ENCODE measurements at places on chromosomes 12 and 14. TPM values are rescaled to one million over a fixed set of nuclear protein-coding genes. Genes with fewer than 3 reads are reported as not detected.

TSPAN8 gene
- total RNA-seq = 71.0 TPM

SLCO1B3 gene
- not detected for total RNA-seq

SYNDIG1L gene
- total RNA-seq = not detected

DNA sequence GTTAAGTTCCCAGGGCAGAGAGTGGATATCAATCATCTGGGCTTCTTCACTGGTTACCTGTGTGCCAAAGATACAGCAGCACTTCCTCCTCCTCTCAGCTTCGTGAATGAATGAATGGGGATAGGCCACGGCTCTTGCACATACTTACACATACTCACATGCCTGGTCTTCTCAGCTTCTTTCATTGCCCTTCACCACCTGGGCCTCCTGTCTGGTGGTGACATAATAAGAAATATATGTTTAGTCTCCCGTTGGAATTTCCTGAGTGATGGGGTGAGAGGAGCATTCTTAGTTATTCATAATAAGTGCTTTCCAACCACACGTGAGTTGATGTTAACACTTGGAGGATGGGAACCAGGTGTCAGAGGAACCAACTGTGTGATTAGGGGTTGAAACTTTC lies 268.1 kb upstream of the RMST start:
- no peak for DNase-seq

- no peak for DNase-seq
Observed at GRCh38 chr12:116299064-116299463, 21.6 kb upstream of the MED13L start.

- DNase-seq = no peak
Observed at GRCh38 chr14:50936882-50937281, 7.4 kb downstream of the PYGL start.

DNA sequence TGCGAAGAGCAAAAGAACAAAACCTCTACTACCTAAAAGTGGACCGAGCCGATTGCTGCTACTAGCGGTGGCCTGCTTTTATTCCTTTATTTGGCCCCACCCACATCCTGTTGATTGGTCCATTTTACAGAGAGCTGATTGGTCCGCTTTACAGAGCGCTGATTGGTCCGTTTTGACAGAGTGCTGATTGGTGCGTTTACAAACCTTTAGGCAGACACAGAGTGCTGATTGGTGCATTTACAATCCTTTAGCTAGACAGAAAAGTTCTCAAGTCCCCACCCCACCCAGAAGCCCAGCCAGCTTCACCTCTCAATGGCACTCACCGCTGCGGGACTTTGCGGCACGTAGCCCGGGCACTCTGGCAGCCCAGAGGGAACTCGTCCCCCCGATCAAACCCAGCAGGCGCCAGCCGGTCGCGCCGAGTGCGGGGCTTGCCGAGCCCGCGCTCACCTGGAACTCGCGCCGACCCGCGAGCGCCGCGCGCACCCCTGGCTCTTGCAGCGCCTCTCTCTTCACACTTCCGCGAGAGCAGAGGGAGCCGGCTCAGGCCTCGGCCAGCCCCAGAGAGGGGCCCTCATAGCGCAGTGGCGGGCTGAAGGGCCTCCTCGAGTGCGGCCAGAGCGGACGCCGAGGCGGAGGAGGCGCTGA lies 8.7 kb upstream of the FGD4 start:
- no peak for DNase-seq

GRCh38 chr12:113720629-113721028 lies 245.5 kb downstream of the RBM19 start:
- no peak for DNase-seq

GRCh38 chr14:54369343-54369742 lies 27.5 kb upstream of the CDKN3 start:
- DNase-seq = no peak

GRCh38 chr14:90294872-90295271 lies 36.9 kb downstream of the NRDE2 start:
- no peak for DNase-seq

GRCh38 chr14:51612449-51612848 lies 39.3 kb upstream of the FRMD6 start:
- no peak for DNase-seq

GRCh38 chr12:6605421-6606330 lies 1.5 kb downstream of the CHD4 start:
- DNase-seq = no peak

GRCh38 chr12:122836027-122836921 lies 1.0 kb downstream of the HIP1R start:
- peak; percentile 84 for DNase-seq

GRCh38 chr12:76641073-76641472 lies 81.5 kb upstream of the OSBPL8 start:
- no peak for DNase-seq

- DNase-seq = no peak
Observed at GRCh38 chr14:87018294-87018693, 974.7 kb downstream of the GALC start.

- no peak for DNase-seq
Observed at GRCh38 chr12:48894271-48894670, 28.6 kb upstream of the RND1 start.

DNA sequence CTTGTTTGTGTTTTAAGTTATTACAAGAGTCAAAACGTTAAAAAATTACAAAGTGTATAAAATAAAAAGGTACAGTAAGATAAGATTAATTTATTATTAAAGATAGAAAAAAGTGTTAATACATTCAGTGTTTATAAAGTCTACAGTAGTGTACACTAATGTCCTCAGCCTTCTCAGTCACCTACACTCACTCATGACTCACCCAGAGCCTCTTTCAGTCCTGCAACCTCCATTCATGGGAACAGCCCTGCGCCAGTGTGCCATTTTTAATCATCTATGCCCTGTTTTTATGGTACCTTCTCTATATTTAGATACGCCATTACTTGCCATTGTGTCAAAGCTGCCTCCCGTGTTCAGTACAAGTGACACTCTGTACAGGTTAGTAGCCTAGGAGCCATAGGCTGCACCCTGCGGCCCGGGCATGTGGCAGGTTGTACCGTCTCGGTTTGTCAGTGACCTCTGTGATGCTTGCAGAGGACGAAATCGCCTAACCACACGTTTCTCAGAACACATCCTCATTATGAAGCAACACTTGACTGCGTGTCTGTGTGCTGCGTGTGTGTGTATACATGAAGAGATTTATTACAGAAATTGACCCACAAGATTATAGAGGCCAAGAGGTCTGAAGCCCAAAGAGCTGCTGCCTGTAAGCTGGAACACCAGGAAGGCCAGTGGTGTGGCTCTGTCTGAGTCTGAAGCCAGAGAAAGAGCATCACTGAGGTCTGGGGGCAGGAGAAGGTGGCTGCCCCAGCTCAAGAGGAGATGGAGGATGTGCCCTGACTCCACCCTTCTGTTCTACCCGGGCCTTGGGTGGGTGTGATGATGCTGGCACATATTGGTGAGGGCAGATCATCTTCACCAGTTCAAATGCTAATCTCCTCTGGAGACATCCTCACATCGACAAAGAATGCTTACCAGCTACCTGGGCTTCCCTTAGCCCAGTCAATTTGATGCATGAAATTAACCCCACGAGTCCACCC lies 116.6 kb upstream of the C14orf180 start:
- DNase-seq = no peak

DNA sequence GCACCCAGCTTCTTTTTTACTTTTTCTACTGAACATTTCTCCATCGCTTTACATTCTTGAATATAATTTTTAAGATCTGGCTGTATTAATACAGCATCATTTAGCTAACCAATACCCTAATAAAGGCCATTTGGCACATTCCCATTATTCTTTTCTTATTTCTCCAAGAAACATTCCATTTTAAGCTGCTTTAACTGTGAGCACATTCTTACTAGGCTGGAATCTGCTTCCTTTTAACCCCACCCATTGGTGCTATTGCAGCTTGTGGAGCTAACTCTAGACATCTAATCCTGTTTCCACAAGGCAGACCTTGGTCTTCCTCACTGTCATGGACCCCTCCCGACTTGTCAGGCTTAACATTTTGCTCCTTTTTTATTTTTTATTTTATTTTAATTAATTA lies 15.2 kb downstream of the CALM1 start:
- DNase-seq = no peak

DNA sequence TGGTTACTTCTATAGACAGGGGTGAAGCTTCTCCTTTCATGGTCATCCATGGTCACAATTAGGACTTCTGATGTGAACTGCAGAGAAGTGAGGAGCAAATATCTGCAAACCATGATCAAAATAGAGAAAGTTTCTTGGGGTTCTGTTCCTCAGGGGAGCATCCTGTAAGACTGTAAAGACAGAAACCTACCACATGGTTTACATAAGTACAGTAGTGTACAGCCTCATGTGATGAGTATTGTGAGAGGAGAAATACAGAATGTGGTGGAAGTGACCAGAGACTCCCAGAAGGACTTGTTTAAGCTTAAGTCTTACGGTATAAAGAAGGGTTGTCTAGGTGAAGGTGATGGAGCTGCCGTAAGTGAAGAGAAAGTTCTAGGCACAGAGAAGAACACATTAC lies 484.7 kb downstream of the LRIG3 start:
- DNase-seq = no peak

Data from Peyer's patch (tissue), 4 donors.